ENCODE measurements at places on chromosomes 12 and 14.

DNA sequence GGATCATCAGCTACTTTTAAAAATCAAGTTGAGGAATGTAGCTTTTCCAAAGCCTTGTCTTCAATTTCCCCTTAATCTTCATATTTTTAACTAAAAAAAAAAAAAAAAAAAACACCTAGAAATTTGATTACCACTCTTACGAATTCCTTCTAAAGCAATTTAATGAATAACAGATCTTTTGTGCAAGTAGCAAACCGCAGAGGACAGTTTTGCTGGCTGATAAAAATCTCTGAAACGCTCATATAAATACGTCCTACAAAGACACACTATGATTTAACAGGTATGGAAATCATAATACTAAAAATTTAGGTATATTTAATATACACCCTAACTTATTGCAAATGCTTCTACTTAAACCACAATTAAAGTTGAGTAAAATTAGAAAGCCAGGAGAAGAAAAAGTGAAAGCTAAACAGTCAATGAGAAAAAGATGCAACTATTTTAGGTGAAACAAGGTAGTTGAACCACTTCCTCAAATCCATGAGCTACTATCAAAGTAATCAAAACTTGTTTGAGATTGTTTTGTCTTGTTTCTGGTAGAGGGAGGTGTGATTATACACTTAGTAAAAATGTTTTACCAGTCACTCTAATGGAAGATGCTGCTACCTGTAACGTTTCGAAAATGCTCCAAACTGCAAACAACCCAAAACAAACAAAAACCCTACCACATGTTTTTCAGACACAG, 2.2 kb downstream of the PAWR start:
- no peak for DNase-seq

GRCh38 chr14:62234849-62235248, 472.6 kb downstream of the SNAPC1 start:
- no peak for DNase-seq

GRCh38 chr12:93164103-93164880, 213.4 kb upstream of the NUDT4 start:
- DNase-seq = no peak

GRCh38 chr12:52066346-52067080, 3.3 kb upstream of the ATG101 start:
- DNase-seq = no peak

DNA sequence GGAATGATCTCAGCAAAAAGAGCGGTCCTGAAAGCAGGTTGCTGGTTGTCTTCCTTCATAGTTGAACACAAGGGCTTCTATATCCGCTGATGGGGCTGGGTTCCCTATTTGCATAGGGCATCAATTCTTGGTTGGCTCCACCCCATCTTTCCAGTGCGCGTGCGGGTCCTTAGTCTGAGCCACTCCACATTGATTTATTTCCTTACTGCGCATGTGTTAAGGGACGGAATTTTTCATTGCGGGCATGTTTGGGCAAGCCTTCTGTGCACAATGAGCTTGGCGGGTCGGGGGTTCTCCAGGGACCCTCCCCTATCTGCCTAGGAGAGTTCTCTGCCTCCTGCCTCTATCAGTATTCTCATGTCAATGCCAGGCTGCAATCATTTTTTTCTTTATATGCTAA, 21.2 kb upstream of the DLGAP5 start:
- DNase-seq = no peak

DNA sequence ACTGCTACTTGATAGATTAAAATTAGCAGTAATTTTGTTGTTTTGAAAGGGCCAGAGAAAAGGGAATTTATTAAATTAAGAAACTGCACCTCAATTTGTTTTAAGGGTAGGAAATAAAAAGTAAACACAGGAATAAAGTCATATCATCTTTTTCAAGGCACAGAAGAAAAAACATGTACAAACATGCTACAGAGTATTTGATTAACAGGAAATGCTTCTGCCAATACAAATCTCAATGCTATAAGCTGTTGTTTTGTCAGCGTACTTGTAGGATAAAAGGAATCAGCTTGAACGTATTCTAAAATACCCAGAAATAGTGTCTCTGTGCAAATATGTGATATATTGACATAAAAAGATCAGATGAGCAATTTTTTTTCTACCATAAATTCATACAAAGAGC, 474.0 kb upstream of the MGAT4C start:
- no peak for DNase-seq

DNA sequence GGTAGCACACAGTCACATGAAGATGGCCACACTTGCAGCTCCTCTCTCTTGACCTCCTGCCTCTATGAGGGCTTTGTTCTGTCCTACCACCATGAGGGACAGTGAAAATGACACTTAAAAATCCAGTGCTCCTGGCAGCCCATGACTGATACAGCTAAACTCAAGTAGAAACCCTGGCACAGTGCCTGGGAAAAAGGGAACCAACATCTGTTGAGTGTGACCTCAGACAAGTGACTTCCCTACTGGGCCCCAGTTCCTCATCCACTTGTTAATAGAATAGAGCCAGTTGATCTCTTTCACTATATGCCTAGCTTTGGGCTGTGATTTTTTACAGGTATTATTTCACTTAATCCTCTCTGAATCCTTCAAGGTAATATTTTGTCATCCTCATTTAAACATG, 4.8 kb downstream of the GUCY2C start:
- DNase-seq = no peak

- DNase-seq = no peak
These were observed 480.2 kb upstream of the FBXO33 start for GRCh38 chr14:39912192-39913100.

DNA sequence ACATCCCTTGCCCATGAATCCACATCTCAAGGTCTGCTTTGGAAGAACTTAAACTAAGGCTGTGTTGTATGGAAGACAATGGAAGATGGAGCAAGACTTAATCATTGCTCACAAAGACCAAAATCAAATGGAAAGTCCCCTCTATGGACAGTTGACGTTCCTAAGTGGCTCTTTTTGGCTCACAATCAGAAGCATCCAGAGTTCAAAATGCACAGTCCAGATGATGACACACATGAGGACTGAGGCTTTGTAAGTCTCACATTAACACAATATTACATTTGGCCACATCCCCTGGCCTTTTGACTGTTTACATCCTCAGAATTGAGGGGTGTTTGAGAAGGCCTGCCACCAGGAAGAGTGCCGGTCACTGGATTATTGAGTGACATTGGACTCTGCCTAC, 122.3 kb upstream of the CPM start:
- DNase-seq = no peak

DNA sequence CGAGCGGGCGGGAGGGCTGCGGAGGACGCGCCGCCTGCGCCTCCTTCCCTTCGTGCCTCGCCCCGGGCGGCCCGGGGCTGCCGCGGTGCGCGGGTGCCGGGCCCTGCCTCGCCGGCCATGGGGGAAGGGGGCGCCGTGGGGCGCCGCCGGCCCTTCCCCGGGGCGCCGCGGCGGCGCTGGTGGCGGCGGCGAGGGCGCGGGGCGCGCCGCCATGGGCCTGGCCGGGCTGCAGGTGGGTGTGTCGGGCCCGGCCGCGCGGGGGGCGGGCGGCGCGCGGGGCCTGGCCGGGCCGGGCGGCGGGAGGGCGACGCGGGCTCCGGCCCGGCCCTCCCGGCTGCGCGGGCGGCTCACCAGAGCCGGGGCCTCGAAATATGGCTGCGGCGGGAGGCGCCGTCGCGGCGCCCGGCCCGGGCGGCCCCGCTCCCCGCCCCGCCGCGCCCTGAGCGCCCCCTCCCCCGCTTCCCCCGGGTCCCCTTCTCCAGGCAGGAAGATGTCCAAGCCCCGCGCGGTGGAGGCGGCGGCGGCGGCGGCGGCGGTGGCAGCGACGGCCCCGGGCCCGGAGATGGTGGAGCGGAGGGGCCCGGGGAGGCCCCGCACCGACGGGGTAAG, 5.1 kb downstream of the KMT5A start:
- DNase-seq = peak; percentile 47

GRCh38 chr14:76651410-76652055, 109.7 kb upstream of the VASH1 start:
- DNase-seq = no peak

GRCh38 chr14:76261371-76261811, 109.7 kb downstream of the GPATCH2L start:
- DNase-seq = no peak

- DNase-seq = no peak
These were observed 1.6 kb upstream of the HHIPL1 start for GRCh38 chr14:99643343-99643742.

DNA sequence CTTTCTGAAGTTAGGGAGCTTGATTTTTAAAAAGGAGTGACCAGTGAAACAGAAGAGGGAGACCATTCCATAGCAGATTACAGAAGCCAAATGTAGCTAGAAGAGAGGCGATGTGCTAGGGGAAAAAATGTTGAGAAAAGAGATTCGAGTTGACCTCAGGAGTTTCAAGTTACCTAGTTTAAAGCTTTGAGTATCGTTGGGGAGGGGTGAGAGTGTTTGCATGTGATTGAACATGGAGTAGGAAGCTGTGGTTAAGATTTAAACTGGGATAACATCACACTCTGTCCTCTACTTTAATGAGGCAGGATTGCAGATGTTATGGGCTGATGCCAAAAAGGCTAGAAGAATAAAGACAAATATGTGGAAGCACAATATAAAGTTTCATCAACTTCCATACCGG, 3.7 kb downstream of the LETMD1 start:
- DNase-seq = no peak

GRCh38 chr12:78018939-78019338, 188.2 kb downstream of the NAV3 start:
- DNase-seq = no peak

DNA sequence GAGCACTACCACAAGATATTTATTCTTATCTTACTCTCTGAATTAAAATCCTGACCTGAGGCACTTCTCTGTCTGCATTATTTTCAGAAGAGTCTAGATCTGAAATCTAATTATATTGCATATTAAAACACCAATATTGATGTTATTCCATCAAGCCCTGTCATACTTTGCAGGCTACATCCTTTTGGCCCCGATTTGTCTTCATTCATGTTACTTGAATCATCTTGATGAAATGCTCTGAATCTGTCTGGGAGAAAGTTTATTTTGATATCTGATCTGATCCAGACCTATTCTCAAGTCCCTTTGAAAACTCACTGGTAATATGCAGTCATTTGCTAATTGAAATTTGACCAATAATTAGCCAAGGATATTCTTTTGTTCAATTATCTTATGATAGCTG, 79.9 kb downstream of the BBS10 start:
- DNase-seq = no peak

DNA sequence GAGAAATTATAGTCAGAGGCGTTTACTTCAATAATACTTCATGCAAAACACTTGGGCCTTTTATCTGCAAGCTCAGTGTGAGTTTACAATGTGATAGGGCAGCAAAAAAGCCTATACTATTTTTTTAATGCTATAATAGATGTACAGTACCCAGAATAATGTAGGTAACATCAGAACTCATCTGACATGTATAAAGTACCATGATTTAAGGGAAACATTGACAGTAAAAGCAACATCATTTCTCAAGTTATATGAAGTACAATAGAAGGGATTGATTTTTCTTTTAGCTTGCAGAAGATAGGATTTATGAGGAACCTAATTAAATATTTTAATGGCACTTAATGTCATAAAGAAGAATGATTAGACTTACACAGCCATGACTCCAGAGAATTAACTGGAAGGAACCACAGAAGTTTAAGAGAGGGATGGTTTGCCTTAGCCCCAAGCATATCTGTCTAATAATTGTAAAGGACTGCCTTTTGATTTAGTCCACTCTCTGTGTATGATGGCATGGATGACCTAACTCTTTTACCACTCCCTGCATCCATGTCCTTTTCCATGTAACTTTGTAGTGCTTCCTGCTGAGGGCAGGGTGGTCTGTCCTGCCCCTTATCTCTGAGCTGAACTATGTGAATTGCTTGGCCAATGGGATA, 55.9 kb upstream of the MIS18BP1 start:
- no peak for DNase-seq

DNA sequence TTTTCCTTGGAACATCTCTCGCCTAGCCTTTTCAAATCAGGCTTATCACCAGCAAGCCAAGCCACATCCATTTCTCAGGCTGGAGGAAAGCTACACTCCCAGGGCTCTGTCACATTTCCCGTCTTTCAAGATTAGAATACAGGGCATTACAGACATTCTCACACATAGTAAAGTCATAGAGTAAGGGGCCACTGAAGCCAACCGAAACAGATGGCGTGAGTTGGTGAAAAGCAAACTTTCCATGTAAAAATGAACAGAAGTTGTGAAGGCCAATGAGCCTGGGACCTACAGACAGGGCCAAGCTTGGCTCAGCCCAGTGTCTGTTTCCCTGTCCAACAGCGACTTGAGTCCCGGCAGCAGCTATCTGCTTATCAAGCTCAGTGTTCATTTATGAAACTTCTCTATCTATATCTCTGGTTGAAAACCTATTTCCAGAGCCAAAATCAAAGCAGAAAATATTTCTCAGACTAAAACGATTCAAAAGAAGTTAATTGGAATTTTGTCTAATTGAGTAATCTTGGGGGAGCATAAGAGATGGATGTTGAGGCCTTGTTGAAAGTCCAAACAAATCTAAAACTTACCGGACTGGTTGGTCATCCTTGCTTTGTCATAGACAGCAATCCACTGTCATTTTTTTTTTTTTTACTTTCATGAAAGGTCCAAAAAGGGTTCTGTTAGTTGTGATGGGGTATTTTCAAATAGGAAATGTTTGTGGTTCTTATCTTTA, 105.6 kb downstream of the DAAM1 start:
- no peak for DNase-seq

- no peak for DNase-seq
These were observed 600.8 kb downstream of the TRHDE start for GRCh38 chr12:72872996-72873395.

DNA sequence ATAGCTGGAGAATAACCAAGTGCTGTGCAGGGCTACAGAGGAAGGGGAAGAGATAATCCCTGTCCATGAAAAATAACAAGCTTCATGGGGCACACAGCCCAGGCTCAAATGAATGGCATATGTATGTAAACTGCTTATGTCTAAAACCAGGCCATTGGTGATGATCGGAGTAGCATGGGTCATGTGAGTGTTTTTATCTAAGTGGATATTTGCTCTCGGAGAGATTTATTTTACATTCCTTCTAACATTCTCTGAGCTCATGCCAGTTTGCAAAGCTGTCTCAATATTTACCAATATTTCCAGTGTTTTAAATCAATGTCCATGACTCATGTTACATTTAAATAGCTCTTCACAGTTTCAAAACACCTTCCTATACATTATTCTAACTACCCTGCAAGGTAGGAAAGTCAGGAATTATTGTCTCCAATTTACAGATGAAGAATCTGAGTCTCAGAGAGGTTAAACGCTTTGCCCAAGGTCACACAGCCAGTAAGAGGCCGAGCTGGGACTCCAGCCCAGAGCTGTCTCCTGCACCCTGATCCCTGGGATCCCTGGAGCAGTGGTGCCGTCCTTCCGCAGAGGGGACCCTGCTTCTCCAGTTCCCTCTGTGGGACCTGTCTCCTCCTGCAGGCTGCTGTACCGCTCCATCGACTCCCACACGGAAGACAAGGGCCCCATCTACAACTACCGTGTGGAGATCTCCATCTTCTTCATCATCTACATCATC, 186.7 kb upstream of the FKBP4 start:
- no peak for DNase-seq

All from stimulated activated naive CD4-positive, alpha-beta T cell (primary cell).